ENCODE measurements at places on chromosomes 5 and 9. TPM values are rescaled to one million over a fixed set of nuclear protein-coding genes. Genes with fewer than 3 reads are reported as not detected.
A peak's percentile ranks its signal among the peaks of the same experiment; 100 is the strongest.

GRCh38 chr9:32550150-32550561, 2.0 kb upstream of the SMIM27 start:
- no peak for DNase-seq

DNA sequence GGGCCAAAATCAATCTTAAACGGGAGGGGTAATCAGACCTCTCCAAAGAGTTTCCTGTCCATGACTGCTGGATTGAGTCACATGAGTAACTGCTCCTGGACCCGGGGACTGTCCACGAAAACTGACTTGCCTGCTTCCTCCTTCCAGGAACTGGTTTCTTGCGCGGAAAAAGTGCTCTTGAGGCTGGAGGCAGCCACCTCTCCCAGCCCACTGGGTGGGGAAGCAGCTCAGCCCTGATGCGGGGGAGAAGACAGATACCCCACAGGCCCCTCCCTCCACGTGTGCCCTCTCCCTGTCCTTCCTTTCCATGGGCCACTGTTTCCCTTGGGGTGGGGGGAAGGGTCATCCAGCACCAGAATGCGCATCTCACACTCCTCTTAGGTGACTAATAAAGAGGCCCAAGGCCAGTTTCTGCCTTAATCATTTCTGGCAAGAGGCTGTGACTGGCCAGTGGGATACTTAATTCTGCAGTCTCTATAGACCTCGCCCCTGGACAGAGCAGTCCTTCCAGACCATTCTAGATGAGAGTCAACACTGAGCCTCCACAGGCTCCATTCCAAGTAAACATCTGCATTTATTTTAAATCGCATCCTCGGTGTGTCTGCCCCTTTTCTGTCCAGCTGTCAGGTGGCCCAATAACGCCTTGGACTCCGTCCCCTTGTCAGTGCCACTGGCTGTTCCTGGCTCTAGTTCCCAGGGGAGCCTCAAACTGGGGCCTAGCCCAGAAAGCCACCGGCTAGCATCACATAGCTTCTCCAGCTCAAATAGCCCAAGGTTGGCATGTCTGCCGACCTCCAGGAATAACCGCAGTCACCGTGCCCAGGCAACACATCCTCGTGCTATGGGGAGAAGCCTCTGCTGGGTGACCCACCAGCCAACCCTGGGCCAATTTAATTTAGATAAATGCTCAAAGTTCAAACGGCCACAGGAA, 12.0 kb downstream of the REXO4 start:
- peak; percentile 75 for DNase-seq

GRCh38 chr9:130627051-130627450, 37.3 kb upstream of the PRDM12 start:
- DNase-seq, result no peak

The F2R gene
- 15.1 TPM for total RNA-seq

- no peak for DNase-seq
Observed at GRCh38 chr5:39765366-39765765, 340.6 kb upstream of the DAB2 start.

GRCh38 chr9:124125651-124125977, 114.0 kb downstream of the LHX2 start:
- no peak for DNase-seq

DNA sequence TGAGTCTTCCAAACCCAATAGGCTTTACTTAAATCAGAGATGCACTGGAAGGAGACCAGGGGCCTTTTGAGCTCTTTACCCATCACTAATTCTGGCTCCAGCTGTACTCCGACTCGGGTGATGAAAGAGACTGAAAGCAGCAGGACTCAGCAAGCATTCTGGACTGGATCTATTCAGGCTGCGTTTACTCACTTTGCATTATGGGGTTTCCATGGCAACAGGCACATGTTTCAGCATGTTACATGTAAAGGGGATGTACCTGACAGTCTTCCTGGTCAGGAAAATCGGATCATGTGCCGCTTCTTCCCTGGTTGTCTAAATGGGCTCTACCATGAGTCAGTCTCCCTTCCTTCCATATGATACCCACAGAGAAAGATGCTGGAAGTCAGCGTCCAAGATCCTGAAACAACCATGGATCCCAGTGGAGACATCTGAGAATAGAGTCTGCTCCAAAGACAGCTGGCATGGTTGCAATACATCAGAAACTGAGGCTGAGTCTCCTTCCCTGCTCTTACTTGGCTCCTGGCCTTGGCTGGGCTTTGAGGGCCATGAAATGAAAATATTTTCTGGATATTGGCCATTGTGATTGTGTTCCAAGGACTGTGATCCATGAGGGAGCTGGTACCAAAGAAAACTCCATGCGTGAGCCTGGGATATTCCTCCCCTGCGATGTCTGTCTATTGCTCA, 102.5 kb upstream of the TNC start:
- DNase-seq, result no peak

The CAST gene
- total RNA-seq, result 173 TPM

DNA sequence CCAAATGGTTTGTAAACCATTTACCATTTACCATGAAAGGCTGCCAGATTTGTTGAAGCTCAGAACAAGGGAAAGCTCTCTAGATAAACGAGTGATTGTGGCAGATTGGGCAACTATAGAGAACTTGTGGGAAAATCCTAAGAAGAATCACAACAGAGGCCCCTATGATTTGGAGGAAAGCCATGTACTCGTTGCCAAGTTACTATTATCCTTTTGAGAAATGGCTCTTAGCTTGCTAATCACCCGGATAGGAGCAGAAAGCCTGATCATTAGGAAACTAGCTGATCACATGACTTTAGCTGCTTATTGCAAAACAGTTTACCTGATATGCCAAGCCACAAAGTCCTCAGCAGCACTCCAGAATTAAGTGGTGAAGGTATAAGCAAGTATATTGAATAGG, 23.5 kb upstream of the ATG10 start:
- DNase-seq, result no peak

The HAND1 gene
- 2.7 TPM for total RNA-seq

GRCh38 chr5:175516933-175517823, 38.8 kb downstream of the SFXN1 start:
- DNase-seq, result no peak

DNA sequence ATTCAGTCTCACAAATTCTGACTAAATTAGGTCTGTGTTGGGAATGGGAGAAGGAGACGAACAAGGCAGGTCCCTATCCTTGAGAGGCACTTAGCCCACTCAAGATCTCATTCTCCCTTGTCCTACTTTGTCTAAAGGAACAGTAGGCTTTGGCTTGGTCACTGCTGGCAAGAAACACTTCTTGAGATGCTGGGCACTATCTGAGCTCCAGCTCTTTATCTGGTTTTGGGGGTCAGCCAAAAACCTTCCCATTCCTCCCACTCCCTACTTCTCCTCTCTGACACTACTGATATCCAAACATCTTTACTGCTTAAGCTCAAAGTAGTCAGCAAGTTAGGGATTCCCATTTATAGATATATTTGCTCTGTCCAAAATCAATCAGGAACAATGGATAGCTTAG, 155.2 kb downstream of the MAPKAP1 start:
- DNase-seq, result no peak

DNA sequence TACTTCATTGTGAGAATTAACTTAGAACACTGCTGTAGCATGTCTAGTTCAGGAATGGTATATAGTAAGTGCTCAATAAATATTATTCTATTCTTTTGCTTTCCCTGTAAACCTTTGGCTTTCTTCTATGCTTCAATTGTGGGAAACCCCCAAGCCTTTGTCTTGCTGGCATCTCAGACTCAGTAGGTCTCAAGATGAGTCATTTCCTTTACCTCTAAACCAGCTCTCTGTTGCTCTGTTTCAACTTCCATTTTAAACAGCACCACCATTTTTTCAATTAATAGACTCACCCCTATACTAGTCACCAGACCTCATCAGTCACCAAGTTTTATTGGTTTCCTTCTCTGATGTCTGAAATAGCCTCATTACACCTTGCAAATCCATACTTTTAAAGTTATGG, 43.5 kb downstream of the DMAC1 start:
- no peak for DNase-seq

DNA sequence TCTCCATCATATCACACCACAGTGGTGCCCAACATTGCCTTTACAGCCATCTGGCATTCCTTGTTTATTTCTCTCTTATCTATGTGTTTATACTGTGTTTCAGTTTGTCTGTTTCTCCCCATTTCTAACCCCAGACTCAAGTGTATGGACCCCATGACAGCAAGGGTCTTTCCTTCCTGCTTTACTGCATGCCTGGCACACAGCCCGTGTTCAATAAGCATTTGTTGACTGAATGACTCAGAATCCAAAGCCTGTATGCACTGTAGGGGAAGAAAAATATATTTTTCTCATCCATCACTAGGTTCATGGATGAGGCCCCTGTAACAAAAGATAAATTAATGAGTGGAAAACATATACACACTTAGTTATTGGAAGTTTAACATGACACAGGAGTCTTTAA, 190.8 kb upstream of the SEMA6A start:
- peak; percentile 65 for DNase-seq

DNA sequence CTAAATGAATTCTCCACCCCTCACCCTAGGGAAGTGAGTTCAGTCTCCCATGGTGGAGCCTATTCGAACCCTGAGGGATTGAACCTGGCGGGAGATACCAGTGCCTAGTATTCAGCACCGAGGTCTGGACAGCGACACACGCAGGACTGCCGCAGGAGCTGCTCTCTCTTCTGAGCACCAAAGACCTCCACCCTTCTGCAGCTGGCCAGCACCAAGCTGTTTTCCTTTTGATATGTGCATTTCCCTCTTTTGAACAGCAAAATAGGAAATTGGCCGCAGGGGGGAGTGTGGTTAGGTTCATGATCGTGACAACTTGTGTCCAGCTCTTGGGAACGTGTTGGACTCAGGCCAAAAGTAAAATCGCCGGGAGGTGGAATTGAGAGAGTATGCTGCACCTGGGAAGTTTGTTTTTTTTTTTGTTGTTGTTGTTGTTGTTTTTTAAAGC, 1.2 kb upstream of the PCSK1 start:
- DNase-seq, result peak; percentile 67

- DNase-seq, result no peak
Observed at GRCh38 chr5:98779264-98779877, 5.9 kb downstream of the RGMB start.

- DNase-seq, result no peak
Observed at GRCh38 chr9:89394412-89394811, 76.1 kb downstream of the SECISBP2 start.

The RNF180 gene
- 14.8 TPM for total RNA-seq

DNA sequence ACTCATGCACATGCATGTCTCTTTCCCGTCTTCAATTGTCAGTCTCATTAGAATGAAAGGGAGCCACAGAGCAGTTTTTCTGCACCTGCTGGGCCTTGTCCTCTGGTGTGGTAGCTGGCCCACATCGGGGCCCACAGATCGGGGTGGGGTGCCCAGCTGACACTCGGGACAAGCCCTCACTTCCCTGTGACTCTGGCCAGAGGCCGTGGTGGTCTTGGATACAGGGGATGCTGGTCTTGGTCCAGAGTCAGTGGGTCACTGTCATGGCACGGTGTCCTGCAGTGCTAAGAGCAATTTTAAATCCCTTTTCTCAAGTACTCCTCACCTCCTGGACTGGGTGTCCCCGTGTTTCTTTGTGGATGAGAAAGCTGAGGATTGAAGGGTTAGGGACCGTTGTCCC, 193.2 kb downstream of the CACNA1B start:
- DNase-seq, result no peak

The CARTPT gene
- 0.23 TPM for total RNA-seq

GRCh38 chr5:158431369-158432029, 572.6 kb upstream of the CLINT1 start:
- no peak for DNase-seq

The SPOCK1 gene
- total RNA-seq, result 13.6 TPM

DNA sequence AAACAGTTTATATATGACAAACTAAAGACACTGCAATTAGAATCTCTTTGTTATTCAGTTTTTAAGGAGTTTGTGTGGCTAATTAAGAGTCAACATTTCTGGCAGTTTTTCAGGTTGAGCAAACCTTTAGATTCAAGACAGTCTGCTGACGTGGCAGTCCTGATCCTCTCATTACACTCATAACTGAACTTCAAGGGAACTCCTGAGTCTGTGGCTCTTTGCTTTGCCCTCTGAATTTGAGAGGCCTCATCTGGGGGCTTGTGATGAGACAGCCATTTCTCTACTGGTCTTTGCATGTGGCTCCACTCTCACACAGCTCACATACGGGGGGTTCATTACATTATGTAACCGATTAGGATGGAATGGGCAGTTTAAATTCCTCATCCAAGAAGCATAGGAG, 182.9 kb upstream of the MEF2C start:
- DNase-seq, result no peak

The MSX2 gene
- 2.5 TPM for total RNA-seq

The SCGB3A2 gene
- not detected for total RNA-seq

DNA sequence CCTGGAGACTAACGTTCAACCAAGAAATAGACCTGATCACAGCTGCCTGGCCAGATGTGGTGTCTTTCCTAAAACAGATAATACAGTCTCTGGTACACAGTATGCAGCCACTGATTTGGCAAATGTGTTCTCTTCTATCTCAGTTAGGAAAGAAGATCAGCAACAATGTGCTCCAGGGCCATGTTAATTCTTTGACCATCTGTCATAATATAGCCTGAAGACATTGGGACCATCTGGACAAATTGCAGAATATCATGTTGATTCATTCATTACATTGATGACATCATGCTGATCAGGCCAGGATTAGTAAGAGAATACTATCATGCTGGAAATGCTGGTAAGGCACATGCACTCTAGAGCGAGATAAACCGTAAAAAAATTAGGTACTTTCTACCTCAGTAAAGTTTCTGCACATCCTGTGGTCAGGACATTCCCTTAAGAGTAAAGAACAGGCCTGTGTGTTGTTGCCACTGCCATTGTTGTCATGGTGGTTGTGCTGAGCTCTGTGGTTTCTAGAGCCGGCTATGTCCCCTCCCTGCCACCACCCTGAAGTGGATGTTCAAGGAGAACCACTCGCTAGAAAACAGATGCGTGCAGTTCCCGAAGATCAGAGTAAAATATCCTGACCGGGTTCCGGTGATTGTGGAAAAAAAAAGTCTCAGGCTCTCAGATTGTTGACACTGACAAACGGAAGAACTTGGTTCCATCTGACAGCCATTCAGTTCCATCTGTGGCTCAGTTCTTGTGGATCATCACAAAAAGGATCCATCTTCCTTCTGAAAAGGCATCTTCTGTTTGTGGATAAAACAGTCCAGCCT, 6.4 kb upstream of the JMY start:
- no peak for DNase-seq

GRCh38 chr5:68802430-68802829, 291.4 kb upstream of the SLC30A5 start:
- DNase-seq, result no peak

DNA sequence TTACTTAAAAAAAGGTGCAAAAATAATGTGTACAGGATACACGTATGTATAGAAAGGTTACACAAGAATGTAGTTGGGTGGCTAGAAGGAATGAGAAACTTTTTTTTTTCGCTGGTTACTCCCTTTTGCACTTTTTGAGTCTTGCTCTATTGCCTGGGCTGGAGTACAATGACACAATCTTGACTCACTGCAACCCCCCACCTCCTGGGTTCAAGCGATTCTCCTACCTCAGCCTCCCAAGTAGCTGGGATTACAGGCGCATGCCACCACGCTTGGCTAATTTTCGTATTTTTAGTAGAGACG, 15.8 kb downstream of the FBXW11 start:
- DNase-seq, result no peak

- no peak for DNase-seq
Observed at GRCh38 chr5:105042623-105043022, 1480.0 kb upstream of the NUDT12 start.

The ENC1 gene
- total RNA-seq, result 36.0 TPM

- no peak for DNase-seq
Observed at GRCh38 chr9:76271755-76272154, 122.5 kb downstream of the RFK start.

The SPATA9 gene
- total RNA-seq, result 0.20 TPM

The ARID3C gene
- total RNA-seq, result not detected

The ITK gene
- 6.0 TPM for total RNA-seq
